Sigmoid colon (tissue), 7 donors: ENCODE measurements at places on chromosomes 11 and 22. TPM values are rescaled to one million over a fixed set of nuclear protein-coding genes. Genes with fewer than 3 reads are reported as not detected.
A peak's percentile ranks its signal among the peaks of the same experiment; 100 is the strongest.

DNA sequence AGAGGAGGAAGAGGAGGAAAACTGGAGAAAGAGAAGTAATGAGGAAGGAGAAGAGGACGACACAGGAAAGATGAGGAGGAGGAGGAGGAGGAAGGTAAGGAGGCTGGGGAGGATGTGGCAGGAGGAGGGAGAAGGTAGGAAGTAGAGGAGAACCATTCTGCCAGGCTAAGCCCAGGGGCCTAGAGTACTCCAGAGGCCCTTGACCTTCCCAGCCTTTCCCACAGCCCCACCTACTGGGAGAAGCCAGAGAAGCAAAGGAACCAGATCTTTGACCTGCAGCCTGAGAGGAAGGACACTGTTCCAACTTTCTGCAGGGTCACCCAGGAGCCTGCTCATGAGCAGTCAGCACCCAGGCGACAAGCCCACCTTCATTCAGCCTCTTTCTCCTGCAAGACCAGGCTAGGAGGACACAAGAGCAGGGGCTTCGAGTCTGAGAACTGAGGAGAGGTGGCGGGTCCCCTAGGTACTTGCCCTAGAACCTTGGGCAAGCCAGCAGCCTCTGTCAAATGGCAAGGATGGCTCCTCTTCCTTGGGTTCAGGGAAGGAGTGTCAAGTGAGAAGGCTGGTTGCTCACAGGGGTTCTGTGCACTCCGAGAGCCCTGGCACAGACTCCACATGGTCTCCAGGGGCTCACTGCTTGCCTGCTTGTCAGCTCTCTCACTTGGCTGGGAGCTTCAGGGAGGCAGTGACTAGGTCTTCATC, 27.9 kb upstream of the OAF start:
- peak; percentile 66 for DNase-seq

DNA sequence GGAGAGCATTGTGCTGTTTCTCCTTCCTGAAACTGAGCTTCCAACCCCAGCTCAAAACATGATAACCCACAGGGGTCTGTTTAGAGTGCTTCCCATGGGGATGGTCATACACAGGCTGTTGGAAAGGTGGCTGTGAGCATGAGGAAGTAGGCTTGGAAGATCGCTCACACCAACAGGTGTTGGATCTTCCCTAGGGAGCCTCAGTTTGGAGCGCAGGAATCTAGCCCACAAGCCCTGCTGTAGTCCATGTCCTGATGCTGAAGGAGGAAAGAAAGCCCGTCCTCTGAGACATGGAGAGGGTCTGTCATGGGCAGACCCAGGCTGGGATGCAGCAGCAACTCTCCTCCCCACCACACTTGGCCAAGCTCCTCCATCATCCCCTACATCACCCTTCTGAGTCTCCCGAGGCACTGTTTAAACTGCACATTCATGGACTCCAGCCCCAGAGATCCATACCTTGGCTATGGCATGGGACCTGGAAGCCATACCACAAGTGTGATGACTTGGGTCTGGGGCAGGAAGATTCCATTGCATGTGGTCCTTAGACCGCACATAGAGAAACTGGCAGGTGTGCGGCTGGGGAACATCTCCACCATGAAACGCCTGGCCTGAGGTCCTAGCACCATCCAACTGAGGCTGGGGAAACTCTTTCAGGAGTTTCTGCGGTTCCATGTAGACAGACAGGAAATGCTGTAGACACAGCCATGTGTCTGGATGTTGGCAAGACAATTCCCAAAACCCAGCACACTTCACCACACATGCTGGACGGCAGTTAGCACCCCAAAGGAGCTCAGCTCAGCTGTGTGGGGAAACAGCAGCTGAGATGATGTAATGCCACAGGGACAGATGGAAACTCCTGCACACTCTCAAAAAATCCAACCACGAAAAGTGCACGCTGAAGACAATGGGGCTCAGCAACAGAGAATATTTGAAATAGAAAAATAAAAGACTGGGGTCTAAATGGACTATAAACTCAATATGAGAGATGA, 27.6 kb upstream of the TTC12 start:
- no peak for DNase-seq

DNA sequence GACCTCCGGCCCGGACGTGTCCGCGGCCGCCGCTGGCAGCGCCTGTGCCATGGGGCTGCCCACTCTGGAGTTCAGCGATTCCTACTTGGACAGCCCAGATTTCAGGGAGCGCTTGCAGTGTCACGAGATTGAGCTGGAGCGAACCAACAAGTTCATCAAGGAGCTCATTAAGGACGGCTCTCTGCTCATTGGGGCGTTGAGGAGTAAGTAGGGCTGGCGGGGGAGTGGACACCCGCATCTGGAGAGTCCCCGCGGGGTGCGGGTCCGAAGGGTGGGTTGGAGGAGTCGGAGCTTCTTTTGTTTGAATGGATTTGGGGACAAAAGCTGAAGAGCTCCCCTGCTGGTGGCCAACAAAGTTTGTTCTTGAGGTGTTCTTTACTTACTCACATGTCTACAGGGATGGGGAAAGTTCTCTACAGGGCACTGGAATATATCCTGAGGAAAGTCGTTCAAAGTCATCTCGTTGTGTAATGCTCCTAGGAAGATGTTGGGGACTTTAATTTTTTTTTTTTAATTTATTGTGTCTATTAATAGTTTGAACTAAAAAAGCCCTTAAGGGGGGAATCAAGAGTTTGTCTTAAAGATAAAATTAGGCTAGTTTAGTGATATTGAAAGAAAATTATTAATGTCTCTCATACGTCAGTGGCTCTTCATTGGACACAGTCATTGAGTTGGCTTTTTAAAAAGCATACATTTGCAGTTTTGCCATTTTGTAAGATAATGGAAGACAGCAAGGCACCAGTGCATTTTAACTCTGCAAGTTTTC, 725 bp downstream of the ARHGAP42 start:
- DNase-seq, result peak; percentile 72

- no peak for DNase-seq
Observed at GRCh38 chr11:68870470-68870869, 28.8 kb upstream of the CPT1A start.

DNA sequence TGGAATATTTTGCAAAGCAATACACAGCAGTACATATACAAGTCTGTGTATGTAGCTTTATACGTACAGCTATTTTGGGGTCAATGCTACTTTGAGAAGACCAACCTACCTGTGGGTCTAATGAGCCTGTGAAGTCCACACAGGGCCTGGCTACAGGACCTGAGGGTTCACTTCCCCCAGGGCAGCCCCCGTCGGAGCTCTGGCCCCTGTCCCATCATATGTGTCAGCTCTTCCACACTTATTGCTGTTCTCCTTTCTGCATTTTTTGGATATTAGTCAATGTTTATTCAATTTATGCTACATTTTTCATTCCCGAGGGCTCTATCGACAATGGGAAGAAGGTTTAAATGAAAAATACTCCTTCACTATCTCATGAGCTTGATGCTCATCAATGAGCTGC, 1473.6 kb downstream of the BRD1 start:
- no peak for DNase-seq

- no peak for DNase-seq
Observed at GRCh38 chr11:35735903-35736302, 73.3 kb downstream of the TRIM44 start.

Gene OR2AT4
- total RNA-seq, result not detected

Gene C22orf42
- not detected for total RNA-seq
